Hindlimb muscle (tissue), 1 donor: ENCODE measurements at places on chromosomes 3 and 15. TPM values are rescaled to one million over a fixed set of nuclear protein-coding genes. Genes with fewer than 3 reads are reported as not detected.

GRCh38 chr3:156341332-156341731, 213.6 kb downstream of the SSR3 start:
- DNase-seq, result no peak

GRCh38 chr15:35647303-35647702, 101.3 kb upstream of the DPH6 start:
- DNase-seq, result no peak

DNA sequence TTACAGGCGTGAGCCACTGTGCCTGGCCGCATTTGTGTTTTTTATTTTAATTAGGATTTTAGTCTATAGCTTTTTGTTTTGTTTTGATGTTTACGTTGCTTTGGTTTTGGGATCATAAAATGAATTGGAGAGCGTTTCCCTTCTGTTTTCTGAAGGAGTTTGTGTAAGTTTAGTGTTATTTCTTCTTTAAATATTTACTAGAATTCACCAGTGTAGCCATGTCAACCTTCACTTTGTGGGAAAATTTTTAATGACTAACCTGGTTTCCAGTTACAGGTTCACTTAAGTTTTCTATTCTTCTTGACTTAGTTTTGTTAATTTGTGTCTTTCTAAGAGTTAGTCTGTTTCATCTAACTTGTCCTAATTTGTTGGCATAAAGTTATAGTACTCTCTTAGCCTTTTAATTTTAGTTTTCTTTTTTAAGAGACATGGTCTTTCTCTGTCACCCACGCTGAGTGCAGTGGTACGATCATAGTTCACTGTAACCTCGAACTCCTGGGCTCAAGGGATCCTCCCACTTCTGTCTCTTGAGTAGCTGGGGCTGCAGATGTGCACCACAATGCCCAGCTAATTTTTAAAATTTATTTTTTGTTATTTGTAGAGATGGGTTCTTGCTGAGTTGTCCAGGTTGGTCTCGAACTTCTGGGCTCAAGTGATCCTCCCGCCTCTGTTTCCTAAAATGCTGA, 61.0 kb downstream of the CHD2 start:
- DNase-seq, result no peak

GRCh38 chr3:107676469-107677309, 153.9 kb downstream of the BBX start:
- DNase-seq, result no peak

- no peak for DNase-seq
Observed at GRCh38 chr3:137992592-137992991, 17.4 kb upstream of the CLDN18 start.

- no peak for DNase-seq
Observed at GRCh38 chr15:74682954-74683353, 12.9 kb downstream of the EDC3 start.

DNA sequence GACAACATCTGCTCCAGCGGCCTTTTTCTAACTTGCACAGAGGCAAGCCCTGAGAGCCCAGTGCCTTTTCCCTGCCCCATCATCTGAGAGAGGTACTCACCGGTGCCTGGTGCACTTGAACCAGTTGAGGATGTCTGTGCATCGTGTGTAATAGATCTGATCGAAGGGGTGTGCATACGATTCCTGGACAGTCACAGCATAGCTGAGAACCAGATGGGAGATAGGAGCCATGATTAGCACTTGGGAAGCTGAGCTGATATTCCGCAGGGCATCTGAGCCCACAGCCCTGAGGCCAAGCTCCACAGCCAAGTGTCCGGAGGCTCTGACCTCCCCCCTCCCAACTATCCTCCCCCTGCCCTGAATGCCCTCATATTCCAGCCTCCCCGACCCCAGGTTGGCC, 129.8 kb downstream of the MEGF11 start:
- no peak for DNase-seq

- no peak for DNase-seq
Observed at GRCh38 chr3:14827776-14828175, 9.0 kb downstream of the FGD5 start.

DNA sequence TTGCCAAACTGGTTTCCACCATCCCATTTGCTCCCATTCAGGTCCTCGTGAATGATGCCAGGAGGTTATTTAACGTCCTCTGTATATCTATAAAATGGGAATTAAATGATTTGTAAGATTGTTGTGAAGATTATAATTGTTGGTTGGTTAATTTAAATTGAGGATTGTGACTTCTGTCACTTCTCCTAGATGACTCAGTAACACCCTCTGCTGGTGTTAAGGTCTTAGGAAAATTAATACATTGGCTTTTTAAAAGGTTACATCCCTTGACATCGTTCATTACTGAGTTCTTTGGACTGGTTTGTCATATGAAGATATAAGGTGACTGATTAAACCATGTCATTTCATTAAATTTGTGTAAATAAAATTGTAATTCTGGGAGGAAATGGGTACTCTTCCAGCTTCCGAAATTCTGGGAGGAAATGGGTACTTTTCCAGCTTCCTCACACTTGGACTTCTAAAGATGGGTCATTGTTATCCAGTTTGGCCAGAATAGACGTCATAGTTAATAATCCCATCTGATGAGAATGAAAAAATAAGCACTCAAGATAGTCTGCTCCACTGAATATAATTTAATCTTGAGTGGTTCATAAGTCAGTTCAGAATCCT, 33.3 kb upstream of the PAQR5 start:
- no peak for DNase-seq

DNA sequence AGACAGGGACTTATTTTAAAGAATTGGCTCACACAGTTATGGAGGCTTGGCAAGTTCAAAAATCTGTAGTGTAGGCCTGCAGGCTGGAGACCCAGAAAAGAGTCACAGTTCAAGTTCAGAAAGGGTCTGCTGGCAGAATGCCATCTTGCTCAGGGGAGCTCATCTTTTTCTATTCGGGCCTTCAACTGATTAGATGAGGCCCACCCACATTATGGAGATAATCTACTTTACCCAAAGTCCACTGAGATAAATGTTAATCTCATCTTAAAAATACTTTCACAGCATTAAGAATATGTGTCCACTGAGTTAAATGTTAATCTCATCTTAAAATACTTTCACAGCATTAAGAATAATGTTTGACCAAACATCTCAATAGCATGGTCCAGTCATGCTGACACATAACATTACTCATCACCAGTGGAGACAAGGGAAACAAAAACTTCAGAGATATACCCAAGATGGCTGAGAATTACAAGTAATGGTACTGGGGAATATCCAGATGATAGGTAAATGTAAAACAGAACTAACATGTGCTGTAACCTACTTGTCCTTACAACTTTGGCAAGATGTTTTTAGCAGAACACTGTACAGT, 74.3 kb upstream of the STAC start:
- DNase-seq, result no peak

GRCh38 chr3:157672061-157672460, 168.8 kb upstream of the VEPH1 start:
- peak; percentile 8 for DNase-seq

DNA sequence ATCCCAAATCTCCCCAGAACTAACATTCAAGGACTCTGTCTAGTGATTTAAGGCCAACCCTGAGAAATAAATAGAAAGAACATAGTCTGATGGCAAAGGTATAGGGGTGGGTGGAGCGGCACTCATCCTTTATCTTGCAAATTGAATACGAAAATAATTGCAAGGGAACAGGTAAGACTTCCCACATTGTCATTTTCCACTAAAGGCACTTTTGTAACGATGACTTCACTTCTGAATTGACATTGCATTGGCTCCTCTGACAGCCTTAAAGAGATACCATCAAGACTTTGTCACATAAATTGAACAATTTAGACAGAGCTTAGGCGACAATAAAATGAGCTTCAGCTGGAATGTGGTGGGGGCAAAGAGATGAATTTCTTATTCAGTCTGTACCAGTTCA, 75.3 kb upstream of the PLCL2 start:
- no peak for DNase-seq

GRCh38 chr15:66030650-66031049, 161.4 kb downstream of the RAB11A start:
- no peak for DNase-seq

DNA sequence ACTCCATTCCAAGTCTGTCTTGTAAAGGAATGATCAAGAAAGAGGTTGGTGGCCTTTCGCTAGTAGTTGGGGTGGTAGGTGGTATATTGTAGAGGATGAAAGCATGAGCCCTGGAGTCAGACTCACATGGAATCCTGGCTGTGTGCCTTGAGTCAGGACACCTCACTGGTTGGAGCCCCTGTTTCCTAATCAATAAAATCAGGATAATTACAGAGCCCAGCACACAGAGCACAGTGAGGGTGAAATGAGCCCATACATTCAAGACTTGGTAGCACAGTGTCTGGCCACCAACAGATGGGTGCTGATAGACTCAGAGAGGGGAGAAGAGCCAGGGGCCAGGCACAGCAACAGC, 95.1 kb upstream of the MYZAP start:
- DNase-seq, result no peak

- peak; percentile 53 for DNase-seq
Observed at GRCh38 chr3:46812237-46812791, 50.9 kb downstream of the MYL3 start.

GRCh38 chr3:15610082-15610759, 8.7 kb downstream of the BTD start:
- no peak for DNase-seq

DNA sequence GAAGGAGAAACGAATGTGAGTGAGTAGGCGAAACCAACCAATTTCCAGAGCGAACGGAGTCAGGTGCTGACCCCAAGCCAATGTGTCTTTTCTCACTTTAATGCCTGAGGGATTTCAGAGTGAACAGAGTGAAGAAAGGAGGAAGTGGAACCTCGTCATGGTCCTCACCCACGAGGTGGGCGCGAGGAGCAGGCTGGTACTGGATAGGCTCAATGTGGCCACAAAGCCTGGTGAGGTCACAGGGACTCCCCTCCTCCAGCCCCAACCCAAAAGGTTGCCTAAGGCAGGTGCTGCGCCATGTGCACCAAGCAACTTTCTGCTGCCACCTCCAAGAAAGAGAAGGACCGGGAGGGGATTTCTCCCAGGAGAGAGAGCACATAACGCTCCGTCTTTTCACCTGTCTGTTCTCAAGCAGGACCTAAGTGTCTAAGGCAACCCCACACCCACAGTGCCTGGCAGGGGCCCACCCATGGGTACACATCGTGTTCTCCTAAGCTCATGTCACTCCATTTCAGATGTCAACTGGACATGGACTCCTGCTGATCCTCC, 3.8 kb downstream of the NRROS start:
- DNase-seq, result no peak

GRCh38 chr3:79421273-79421672, 346.5 kb downstream of the ROBO1 start:
- no peak for DNase-seq

DNA sequence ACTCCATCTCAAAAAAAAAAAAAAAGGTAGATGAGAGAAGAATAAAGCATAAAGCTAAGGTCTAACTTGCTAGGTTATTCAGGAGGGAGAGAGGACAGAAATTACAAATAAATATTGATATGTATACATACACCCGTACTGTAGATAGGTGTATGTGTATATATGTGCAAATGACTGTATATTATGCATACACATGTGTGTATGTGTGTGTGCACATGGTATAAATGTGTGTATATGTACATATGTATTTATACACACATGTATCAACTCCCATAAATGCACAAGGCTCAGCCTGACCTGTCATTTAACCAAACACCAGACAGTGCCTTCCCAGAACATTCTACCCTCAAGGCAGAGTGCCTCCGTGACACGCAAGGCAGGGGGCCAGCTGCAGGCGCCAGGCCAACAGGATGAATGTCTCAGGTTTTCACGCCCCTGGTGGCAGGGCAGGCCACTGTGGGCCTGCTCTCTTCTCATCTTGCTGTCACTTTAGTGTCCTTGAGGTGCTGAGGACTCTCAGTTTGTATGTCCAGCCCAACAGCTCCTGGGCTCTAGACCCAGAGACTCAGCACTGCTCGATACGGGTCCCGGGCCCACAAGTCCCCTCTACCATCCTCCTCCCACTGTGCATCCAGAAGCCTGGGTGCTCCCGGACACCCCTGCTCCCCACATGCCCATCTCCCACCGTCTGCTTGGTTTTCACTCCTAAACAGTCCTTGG, 40.4 kb downstream of the TM2D3 start:
- DNase-seq, result no peak

DNA sequence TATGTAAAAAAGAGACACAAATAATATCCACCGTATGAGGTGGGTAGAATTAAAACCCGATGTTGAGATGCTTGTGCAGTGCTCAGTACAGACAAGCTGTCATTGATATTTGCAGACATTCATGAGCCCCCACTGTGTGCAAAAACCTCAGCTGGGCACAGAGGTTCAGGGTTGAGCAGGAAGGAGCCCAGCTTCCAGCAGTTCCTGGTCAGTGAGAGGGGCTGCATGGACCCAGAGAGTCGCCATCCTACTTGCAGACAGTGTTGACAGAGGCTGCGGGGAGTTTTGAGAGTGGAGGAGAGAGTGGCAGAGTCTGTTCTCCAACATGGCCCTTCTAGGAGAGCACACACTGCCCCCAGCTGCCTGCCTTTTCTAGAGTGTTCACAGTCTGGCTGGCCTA, 6.1 kb upstream of the LTF start:
- DNase-seq, result no peak

GALNT15 gene
- polyA plus RNA-seq, result 1.3 TPM

MNS1 gene
- polyA plus RNA-seq, result 5.1 TPM

EFHB gene
- 1.5 TPM for polyA plus RNA-seq

CA12 gene
- polyA plus RNA-seq, result 0.83 TPM

CCDC9B gene
- 22.2 TPM for polyA plus RNA-seq

GOLGA8T gene
- polyA plus RNA-seq, result not detected

ROBO1 gene
- 33.9 TPM for polyA plus RNA-seq

LRIG1 gene
- polyA plus RNA-seq, result 130 TPM

SCAANT1 gene
- 1.1 TPM for polyA plus RNA-seq

FYTTD1 gene
- polyA plus RNA-seq, result 64.1 TPM

EPHB3 gene
- 42.4 TPM for polyA plus RNA-seq

REC114 gene
- 0.23 TPM for polyA plus RNA-seq

C3orf80 gene
- polyA plus RNA-seq, result not detected

SAMD7 gene
- not detected for polyA plus RNA-seq
